GM23338 (cell line): ENCODE measurements at places on chromosomes 5 and 9.

GRCh38 chr9:25857147-25857546 is 178.9 kb upstream of the TUSC1 start:
- no peak for DNase-seq

GRCh38 chr5:30001826-30002225 is 1191.7 kb upstream of the CDH6 start:
- DNase-seq, result no peak

DNA sequence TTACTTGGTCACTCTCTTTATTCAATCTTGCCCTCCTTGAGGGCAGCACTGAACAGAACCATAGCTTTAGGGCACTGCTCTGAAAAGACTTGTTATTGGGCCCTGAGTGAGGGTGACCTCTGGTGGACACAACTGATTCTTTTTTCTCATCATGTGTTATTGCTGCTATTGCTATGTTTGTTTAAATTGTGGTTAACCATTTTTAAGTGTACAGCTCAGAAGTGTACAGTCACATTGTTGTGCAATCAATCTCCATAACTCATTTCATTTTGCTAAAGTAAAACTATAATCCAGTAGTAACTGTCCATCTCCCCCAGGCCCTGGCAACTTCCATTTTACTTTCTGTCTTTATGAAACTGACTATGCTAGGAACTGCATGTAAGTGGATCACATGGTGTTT is 351.1 kb upstream of the RIOK2 start:
- DNase-seq, result peak; percentile 65

DNA sequence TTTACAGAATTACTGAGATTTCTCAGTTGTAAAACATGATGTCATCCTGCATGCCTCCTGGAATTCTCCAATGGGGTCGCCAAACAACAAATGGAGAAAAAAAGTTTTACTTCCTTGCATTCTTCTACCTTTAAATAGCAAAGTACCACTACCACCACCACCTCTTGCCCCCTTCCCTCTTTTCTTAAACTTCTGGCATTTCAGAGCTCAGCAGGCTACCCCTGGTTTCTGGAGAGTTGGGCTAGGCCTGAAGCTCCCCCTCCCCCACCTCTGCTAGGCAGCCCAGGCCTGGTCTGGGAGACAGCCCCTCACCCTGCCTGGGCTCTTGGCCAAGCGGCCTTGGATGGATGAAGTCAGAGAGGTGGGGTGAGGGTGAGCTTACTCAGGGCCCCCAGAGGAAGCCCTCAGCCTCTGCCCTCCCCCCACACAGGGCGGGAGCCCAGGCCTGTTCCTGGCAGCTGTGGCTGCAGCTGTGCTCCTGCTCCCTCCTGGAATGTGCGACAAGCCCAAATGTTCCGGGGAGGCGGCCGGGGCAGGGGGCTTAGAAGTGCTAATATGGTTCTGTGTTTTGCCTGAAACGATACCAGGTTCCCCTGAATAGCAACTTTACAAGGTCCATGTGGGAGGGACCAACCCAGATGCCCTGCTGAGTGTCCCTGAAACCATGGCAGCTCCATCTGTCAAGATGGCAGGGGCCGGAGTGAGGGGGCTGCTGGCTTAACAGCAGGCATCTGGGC is 6.0 kb upstream of the CCIN start:
- peak; percentile 93 for DNase-seq

GRCh38 chr5:151221574-151221973 is 2.3 kb downstream of the CCDC69 start:
- DNase-seq, result no peak

GRCh38 chr5:72018143-72018803 is 89.0 kb upstream of the MAP1B start:
- peak; percentile 83 for DNase-seq
